IMR-90 (cell line): ENCODE measurements at places on chromosomes 3 and 15. TPM values are rescaled to one million over a fixed set of nuclear protein-coding genes. Genes with fewer than 3 reads are reported as not detected.

Gene TIMP4
- 0.54 and 0.56 TPM in 2 replicates for total RNA-seq

- H3K4me3 ChIP-seq: no peak overlapping the region
- no peak overlapping the region for H3K27ac ChIP-seq
- peaks cover 10% of the 10 kb centered on the region for H3K27me3 ChIP-seq
- 0 out of 2 replicates have a peak, but pooled peaks cover 2% of the 10 kb centered on the region for H3K4me1 ChIP-seq
- no peaks in the 10 kb centered on the region for H3K36me3 ChIP-seq
These were observed 56.6 kb upstream of the FAM3D start for GRCh38 chr3:58723173-58723572.

DNA sequence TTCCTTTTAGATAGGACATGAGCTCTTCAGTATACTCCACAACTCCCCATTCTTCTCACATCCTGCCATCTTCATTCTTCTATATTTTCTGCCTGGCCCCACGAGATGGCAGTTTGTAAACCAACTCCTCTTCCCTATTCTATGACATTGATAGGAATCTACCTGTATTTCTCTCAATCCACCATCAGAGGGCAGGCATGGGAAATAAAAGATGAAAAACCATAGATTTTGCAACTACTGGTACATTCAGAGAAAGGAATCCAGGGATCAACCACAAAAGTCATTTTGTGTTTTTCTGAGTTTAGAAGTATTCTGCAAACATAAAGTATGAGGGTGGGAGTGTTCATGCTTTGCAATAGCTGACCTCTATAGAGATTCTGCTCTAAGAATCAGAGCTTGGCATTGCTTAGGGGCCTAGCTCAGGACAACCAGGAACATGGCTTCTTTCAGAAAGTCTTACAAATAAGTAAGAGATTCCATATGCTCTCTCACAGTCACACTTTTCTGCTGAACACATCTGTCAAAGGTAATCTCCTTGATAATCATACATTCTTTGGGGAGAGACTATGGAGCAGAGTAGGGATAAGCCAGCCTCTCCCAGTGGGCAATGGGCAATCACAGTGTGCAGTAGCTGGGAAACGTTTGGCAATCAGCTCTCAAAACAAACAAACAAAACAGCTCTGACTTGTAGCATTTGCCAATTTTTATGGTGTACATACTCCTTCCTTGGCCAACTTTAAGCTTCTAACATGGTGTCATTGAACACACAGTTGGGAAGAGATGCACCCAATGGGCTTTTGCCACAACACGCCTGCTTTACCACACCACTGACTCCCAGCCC, 43.1 kb upstream of the SLC25A36 start:
- DNase-seq: peak; percentile 87
- H3K4me3 ChIP-seq: no peak overlapping the region
- peaks cover 2% of the 10 kb centered on the region for H3K27me3 ChIP-seq
- H3K36me3 ChIP-seq: no peaks in the 10 kb centered on the region

- no peaks in the 10 kb centered on the region for H3K36me3 ChIP-seq
- no peak overlapping the region for H3K27ac ChIP-seq
- no peaks in the 10 kb centered on the region for H3K4me1 ChIP-seq
- H3K27me3 ChIP-seq: no peaks in the 10 kb centered on the region
These were observed 64.9 kb downstream of the CMSS1 start for GRCh38 chr3:99882436-99883137.

DNA sequence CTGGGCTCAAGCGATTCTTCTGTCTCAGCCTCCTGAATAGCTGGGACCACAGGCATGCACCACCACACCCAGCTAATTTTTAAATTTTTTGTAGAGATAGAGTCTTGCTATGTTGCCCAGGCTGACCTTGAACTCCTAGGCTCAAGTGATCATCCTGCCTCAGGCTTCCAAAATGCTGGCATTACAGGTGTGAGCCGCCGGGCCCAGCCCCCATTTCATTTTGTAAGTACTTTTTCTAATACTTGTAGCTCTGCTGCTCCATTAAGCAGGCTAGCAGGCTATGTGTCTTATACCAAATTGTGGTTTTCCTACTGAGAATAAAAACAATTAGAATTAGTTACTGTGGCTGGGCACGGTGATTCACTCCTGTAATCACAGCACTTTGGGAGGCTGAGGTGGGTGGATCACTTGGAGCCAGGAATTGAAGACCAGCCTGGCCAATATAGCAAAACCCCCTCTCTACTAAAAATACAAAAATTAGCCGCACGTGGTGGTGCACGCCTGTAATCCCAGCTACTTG, 22.4 kb downstream of the NIPA1 start:
- H3K27ac ChIP-seq: no peak overlapping the region
- no peak overlapping the region for H3K4me3 ChIP-seq
- H3K27me3 ChIP-seq: no peaks in the 10 kb centered on the region
- H3K36me3 ChIP-seq: peaks cover 2% of the 10 kb centered on the region
- DNase-seq: no peak
- no peaks in the 10 kb centered on the region for H3K4me1 ChIP-seq

Gene CEMIP
- 51.9 and 63.8 TPM in 2 replicates for total RNA-seq

GRCh38 chr3:37397396-37397795, 223.0 kb upstream of the LRRFIP2 start:
- H3K4me3 ChIP-seq: no peak overlapping the region
- no peak overlapping the region for H3K27ac ChIP-seq
- H3K27me3 ChIP-seq: no peaks in the 10 kb centered on the region
- peaks cover 3% of the 10 kb centered on the region for H3K36me3 ChIP-seq
- DNase-seq: peak; percentile 20

Gene CCR2
- not detected in 2 replicates for total RNA-seq

DNA sequence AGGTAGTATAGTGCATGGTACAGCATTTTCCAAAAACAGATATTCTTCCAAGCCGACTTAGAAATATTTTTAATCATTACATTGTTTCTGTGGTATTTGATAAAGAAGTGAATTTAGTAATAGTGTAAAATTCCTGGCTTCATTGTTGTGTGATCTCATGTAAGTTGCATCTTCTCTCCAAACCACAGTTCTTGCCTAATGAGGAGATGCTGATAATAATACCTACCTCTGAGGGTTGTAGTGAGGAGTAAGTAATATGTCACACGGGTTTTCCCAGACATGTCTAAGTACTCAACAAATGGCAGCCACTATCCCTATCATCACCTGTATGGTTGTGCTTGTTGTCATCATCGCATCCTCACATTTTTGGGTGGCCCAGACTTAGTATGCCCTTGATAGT, 167.3 kb downstream of the SLCO3A1 start:
- H3K4me1 ChIP-seq: no peaks in the 10 kb centered on the region
- no peaks in the 10 kb centered on the region for H3K27me3 ChIP-seq
- H3K36me3 ChIP-seq: no peaks in the 10 kb centered on the region
- H3K4me3 ChIP-seq: no peak overlapping the region

Gene STRIT1
- total RNA-seq: not detected in 2 replicates

Gene ZNF80
- not detected in 2 replicates for total RNA-seq

DNA sequence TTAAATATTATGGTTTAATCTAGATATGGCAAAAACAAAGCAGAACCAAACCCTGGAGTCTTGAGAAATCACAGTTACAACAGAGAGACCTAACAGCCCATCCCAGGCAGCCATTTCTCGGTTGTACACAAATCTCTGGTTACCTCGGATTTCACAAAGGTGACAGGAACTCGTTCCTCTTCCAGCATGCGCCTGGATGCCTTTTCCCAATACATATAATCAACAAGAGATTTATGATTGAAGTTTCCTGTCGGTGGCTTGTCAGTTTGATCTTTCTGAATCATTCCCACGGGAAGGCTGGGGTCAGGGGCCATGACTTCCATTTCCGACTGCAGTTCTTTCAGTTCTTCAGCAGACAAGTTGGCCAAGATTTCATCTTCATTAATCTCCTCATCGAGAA, 445 bp downstream of the LMOD3 start:
- H3K4me1 ChIP-seq: no peaks in the 10 kb centered on the region
- H3K4me3 ChIP-seq: no peak overlapping the region
- H3K27ac ChIP-seq: no peak overlapping the region
- no peak for DNase-seq

Gene SNX22
- under 0.01 and 0.18 TPM in 2 replicates for total RNA-seq

Gene DNASE1L3
- not detected in 2 replicates for total RNA-seq

GRCh38 chr15:39269821-39270220, 311.1 kb upstream of the THBS1 start:
- H3K27me3 ChIP-seq: no peaks in the 10 kb centered on the region
- DNase-seq: no peak
- H3K4me3 ChIP-seq: no peak overlapping the region
- peak overlapping the region; percentile 0; the same call in 1 of the 2 replicates for H3K27ac ChIP-seq
- H3K36me3 ChIP-seq: no peaks in the 10 kb centered on the region
- peaks cover 19% of the 10 kb centered on the region for H3K4me1 ChIP-seq

GRCh38 chr15:63481105-63481810, 23.1 kb upstream of the USP3 start:
- no peaks in the 10 kb centered on the region for H3K36me3 ChIP-seq
- no peak overlapping the region for H3K4me3 ChIP-seq
- H3K27me3 ChIP-seq: no peaks in the 10 kb centered on the region
- DNase-seq: peak; percentile 53
- H3K27ac ChIP-seq: no peak overlapping the region

GRCh38 chr3:128222796-128223385, 69.6 kb downstream of the EEFSEC start:
- no peak overlapping the region for H3K27ac ChIP-seq
- H3K4me3 ChIP-seq: no peak overlapping the region
- no peaks in the 10 kb centered on the region for H3K36me3 ChIP-seq
- DNase-seq: peak; percentile 46
- H3K27me3 ChIP-seq: no peaks in the 10 kb centered on the region
- H3K4me1 ChIP-seq: peaks cover 6% of the 10 kb centered on the region

- H3K36me3 ChIP-seq: 0 out of 2 replicates have a peak, but pooled peaks cover 1% of the 10 kb centered on the region
- no peaks in the 10 kb centered on the region for H3K27me3 ChIP-seq
- H3K4me1 ChIP-seq: peaks cover 8% of the 10 kb centered on the region
- H3K27ac ChIP-seq: no peak overlapping the region
- H3K4me3 ChIP-seq: no peak overlapping the region
These were observed 277.6 kb downstream of the THSD4 start for GRCh38 chr15:71392861-71393283.

DNA sequence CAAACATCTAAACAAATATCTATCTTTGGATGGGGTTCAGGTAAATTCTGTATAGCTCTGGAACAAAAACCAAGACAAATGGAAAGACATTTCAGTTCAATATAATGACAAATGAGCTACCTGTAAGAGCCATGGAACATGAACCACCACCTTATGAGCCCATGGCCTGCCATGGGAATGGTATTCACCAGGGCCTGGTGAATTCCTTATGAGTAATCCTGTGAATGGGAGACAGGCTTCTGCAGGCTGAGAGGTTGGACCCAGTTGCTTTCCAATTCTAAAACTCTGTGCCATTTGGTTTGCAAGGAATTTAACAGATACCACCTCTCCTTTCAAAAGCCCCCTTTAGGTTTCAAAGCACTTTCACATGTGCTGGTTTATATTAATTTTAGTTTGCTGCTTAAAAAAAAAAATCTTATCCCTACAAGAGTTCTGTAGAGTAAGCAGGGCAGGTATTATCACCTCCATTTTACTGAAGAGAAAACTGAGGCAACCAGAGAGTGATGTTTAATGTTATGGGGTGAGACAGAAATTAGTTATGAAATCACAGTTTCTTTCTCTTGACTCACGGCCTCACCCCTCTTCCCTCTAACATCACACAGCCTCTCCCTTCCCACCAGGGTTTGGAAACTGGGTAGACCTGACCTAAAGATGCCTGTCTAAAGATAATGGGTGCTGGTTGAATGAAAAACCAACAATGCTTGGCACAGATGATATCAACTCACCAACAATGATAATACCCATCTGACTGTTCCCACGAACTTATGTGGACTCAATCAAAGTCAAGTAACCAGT, 397.6 kb upstream of the WNT5A start:
- H3K4me1 ChIP-seq: peaks cover 10% of the 10 kb centered on the region
- DNase-seq: peak; percentile 7
- no peak overlapping the region for H3K4me3 ChIP-seq
- H3K27ac ChIP-seq: peak overlapping the region; percentile 93
- H3K36me3 ChIP-seq: no peaks in the 10 kb centered on the region

DNA sequence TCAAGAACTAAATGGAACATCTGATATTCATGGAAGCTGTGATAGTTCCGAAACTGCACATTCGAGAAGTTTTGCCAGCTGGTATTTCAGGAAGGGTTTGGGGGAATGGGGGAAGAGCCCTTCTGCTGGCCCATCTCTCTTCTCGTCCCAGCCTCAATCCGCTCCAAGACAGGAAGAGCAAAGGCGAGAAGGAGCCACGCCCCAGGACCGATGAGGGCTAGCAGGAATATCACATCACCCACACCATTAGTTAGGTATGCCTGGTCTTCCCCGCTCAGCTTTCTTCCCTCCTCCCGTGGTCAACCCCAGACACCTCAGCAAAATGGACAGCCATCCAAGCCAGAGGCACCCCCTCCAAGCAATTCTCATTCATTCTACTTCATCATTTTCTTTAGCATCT, 14.9 kb upstream of the PCSK6 start:
- DNase-seq: no peak
- H3K27me3 ChIP-seq: peaks cover 25% of the 10 kb centered on the region
- H3K36me3 ChIP-seq: no peaks in the 10 kb centered on the region
- H3K4me1 ChIP-seq: peaks cover 2% of the 10 kb centered on the region; the same call in 1 of the 2 replicates
- H3K27ac ChIP-seq: no peak overlapping the region

- H3K27me3 ChIP-seq: no peaks in the 10 kb centered on the region
- H3K27ac ChIP-seq: no peak overlapping the region
- DNase-seq: peak; percentile 6
- no peak overlapping the region for H3K4me3 ChIP-seq
- peaks cover 4% of the 10 kb centered on the region for H3K4me1 ChIP-seq
- H3K36me3 ChIP-seq: no peaks in the 10 kb centered on the region
These were observed 240.6 kb upstream of the GOLIM4 start for GRCh38 chr3:168336276-168336675.

DNA sequence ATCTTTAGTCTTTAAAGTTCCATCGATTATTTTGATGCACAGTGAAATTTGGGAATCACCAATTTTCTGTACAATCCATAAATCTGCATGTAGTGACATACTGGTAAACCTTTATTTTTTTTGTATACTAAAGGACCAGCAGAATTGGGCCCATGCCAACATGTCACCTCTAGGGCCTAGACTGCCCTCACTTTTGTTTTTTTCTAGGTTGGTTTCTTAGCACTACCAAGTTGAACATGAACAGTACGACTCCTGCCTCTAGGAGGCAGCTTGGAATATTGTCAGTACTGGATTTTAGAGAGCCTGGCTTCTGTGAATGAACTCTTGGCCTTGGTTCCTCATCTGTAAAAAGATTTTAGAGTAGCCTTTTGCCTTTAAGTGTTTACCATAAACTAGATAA, 32.3 kb downstream of the NKIRAS1 start:
- H3K27me3 ChIP-seq: no peaks in the 10 kb centered on the region
- peaks cover 10% of the 10 kb centered on the region; the same call in 1 of the 2 replicates for H3K36me3 ChIP-seq
- no peak overlapping the region for H3K4me3 ChIP-seq
- H3K4me1 ChIP-seq: no peaks in the 10 kb centered on the region
- H3K27ac ChIP-seq: no peak overlapping the region
